ENCODE measurements at places on chromosomes 4 and X.

DNA sequence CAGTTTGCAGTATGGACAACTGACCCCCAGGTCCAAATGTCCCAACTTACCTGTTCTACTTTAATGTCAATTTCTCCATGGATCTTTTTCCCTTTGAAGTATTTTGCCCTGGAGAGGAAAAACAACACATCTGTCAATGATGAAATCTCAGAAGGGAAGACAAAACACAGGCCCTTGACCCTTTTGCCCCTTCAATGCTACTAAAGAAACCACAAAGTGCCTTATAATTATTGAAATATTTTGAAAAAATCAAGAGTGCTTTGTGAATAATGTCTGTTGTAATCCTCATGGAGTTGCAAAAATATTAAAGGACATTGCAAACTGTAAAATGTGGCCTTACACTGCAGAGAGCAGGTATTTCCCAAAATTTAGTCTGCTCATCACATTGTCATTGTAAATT, 12.6 kb downstream of the SYN1 start:
- no peak for DNase-seq

DNA sequence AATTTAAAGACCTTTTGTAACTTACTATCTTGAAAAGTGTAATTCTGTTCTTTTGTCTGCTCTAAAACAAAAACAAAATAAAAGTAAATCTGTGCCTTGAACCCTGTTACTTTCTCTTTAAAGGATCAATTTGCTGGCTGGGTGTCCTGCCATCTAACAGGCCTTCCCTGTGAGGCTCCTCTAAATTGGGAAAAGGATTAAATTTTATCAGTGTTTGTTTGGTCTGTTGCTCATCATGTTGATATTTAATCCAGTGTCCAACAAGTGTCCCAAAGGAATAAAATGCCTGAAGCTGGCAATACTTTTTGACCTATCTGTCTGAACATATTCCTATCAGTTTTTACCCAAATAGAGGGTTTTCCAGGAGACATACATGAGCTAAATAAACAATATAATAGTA, 688.7 kb downstream of the IL1RAPL1 start:
- DNase-seq, result no peak

DNA sequence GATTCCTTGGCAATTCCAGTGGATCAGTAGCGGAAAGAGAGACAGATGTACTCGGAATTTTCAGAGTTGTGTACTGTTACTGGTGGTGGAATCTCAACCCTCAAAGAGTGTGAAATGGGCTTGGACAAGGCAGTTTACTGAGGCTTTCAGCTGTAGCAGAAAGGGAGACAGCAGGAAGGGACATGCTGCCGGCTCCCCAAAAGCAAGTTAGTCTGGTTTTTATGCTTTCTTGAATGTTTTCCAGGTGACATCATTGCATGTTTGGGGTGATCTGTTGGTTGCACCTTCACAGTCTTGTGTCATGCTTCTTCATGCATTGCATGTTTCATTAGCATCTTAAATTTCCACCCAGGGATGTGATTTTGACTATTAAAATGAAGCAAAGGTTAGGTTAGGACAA, 1282.2 kb downstream of the ADGRL3 start:
- no peak for DNase-seq

GRCh38 chrX:19889582-19890342, 2.4 kb upstream of the SH3KBP1 start:
- DNase-seq, result no peak
